Lower lobe of right lung (tissue), 2 donors: ENCODE measurements at places on chromosomes 5 and 9. TPM values are rescaled to one million over a fixed set of nuclear protein-coding genes. Genes with fewer than 3 reads are reported as not detected.

- no peak for DNase-seq
- H3K4me3 ChIP-seq = no peak overlapping the region
- no peak overlapping the region for H3K27ac ChIP-seq
- H3K36me3 ChIP-seq = no peaks in the 10 kb centered on the region
These were observed 135.6 kb downstream of the ACTL7B start for GRCh38 chr9:108720191-108720642.

- no peak for DNase-seq
- no peaks in the 10 kb centered on the region for H3K27me3 ChIP-seq
- no peak overlapping the region for H3K27ac ChIP-seq
- H3K4me3 ChIP-seq = no peak overlapping the region
- no peaks in the 10 kb centered on the region for H3K4me1 ChIP-seq
- H3K36me3 ChIP-seq = no peaks in the 10 kb centered on the region
These were observed 138.0 kb downstream of the ADCY2 start for GRCh38 chr5:7533941-7534340.

GRCh38 chr5:84741056-84741455, 356.4 kb upstream of the EDIL3 start:
- H3K4me3 ChIP-seq = no peak overlapping the region
- H3K27ac ChIP-seq = no peak overlapping the region
- no peaks in the 10 kb centered on the region for H3K36me3 ChIP-seq
- no peaks in the 10 kb centered on the region for H3K27me3 ChIP-seq
- no peaks in the 10 kb centered on the region for H3K4me1 ChIP-seq
- no peak for DNase-seq

GRCh38 chr9:4224181-4224580, 75.7 kb downstream of the GLIS3 start:
- H3K36me3 ChIP-seq = no peaks in the 10 kb centered on the region
- DNase-seq = no peak
- no peak overlapping the region for H3K4me3 ChIP-seq
- H3K4me1 ChIP-seq = no peaks in the 10 kb centered on the region
- H3K27ac ChIP-seq = no peak overlapping the region

DNA sequence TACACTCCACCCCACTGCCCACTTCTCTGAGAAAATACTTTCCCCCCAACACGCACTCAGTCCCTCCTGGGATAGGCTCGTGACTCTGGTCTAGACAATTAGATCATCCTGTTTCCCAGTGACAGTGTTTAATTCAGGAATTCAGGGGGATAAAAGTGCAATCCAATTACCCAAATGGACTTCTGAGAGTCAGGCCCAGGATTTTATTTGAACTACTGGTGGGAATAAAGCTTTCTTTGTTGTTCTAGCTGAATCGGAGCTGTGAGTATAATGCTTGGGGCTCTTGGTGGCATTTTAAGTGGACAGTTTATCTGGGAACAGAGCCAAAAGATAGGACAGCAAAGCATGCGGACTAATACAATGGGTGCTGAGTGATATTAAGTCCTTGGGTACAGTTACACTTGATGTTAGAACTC, 683.3 kb downstream of the MAT2B start:
- H3K4me3 ChIP-seq = no peak overlapping the region
- no peak for DNase-seq
- no peaks in the 10 kb centered on the region for H3K27me3 ChIP-seq

Gene IL33
- 47.8 TPM for total RNA-seq

DNA sequence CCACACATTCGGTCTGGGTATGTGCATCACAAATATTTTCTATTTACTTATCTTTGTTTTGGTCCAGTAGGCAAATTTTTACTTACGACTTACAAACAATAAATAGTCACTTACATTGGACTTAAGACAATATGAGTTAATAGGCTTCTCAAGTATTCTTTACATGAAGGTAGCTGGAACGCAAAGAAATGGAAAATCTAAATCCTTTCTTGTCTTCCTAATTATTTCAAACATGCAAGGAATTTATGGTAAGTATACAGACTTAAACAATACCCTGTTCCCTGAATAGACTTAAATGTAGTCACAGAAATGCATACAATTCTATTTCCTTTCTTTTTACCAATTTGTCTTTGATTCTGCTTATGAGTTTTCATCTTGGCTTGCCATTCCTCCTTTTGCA, 262.6 kb upstream of the EFNA5 start:
- no peaks in the 10 kb centered on the region for H3K36me3 ChIP-seq
- no peak for DNase-seq
- H3K27ac ChIP-seq = no peak overlapping the region
- no peaks in the 10 kb centered on the region for H3K4me1 ChIP-seq

DNA sequence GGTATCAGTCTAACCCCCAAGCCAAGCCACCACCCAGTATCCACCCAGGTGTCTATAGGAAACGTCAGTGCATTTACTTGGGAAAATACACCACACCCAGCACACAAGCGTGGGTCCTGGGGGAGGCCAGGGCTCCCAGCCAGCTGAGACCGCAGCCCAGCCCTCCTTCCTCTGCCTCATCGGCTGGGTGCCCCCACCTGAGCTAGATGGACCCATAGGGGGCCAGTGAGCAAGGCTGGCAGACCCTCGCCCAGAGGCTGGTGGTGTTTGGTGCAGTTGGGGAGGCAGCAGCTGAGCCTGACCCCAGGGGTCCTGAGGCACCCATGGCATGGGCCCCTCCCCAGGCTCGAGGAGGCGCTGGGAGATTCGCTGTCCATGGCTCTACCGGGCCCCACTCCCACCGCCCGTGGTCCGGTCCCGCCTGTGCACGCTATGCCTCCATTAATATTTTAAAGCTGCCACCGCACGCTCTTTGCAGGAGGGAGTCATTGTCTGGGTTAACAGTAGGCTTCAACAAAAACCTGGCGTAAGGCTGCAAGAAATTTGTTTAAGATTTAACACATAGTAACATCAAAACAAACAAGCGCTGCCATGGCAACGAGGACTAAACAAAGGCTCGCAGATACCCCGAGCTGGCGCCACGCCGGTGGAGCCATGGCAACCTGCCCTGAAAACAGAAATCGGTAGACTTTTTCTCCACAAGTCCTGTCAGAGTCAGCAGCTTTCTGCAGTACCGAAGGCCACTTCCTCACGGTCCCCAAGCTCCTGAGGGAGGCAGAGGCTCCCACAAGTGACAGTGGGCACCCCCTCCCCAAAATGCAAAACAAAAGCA, 20.6 kb downstream of the TPPP start:
- peaks cover 35% of the 10 kb centered on the region for H3K4me1 ChIP-seq
- peak overlapping the region; percentile 68 for H3K27ac ChIP-seq
- peak; percentile 87 for DNase-seq

- peak; percentile 67 for DNase-seq
- H3K4me3 ChIP-seq = no peak overlapping the region
- H3K27me3 ChIP-seq = no peaks in the 10 kb centered on the region
- H3K27ac ChIP-seq = peak overlapping the region; percentile 73
- H3K4me1 ChIP-seq = peaks cover 92% of the 10 kb centered on the region
These were observed 294.1 kb downstream of the FANCC start for GRCh38 chr9:95023217-95024003.

Gene SLC25A2
- total RNA-seq = 0.71 TPM

Gene MRNIP
- 25.0 TPM for total RNA-seq

DNA sequence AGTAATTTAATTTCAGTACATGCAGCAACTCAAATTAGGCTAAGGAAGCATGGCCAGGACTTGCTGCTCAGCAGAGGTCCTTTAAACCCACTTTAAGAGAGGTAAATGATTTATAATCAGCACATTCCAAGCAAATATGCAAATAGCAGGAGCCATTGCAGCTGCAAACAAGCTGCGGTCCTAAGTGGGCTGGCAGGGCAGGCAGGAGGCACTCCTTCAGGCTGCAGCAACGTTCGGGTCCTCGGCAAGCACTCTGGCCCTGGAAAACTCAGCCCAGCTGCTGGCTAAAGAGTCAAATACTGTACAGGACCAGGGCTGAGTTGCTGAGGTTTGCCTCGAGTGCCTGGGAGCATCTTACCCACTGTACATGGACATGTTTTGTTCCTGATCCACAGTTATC, 126.9 kb downstream of the FSTL4 start:
- H3K4me1 ChIP-seq = peaks cover 15% of the 10 kb centered on the region
- no peaks in the 10 kb centered on the region for H3K27me3 ChIP-seq
- H3K27ac ChIP-seq = no peak overlapping the region
- no peak overlapping the region for H3K4me3 ChIP-seq

GRCh38 chr5:124474528-124475215, 271.8 kb downstream of the ZNF608 start:
- no peak overlapping the region for H3K27ac ChIP-seq
- no peaks in the 10 kb centered on the region for H3K36me3 ChIP-seq
- no peak overlapping the region for H3K4me3 ChIP-seq

DNA sequence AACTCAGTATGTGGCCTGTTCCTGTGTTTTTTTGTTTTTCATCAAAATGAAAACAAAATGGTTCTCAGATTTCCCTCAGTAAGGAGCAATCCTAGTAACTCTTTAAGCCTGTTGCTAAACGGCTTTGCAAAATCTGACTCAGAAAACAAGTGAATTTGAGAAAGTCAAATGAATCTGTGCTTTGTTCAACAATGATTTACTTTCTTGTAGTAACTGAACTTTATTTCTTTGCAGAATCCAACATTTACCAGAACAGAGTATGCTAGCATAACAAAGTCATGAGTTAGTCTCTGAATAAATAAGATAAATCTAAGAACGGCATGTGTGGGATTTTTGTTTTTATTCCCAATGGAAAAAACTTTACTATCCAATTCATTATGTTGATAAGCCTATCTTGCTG, 93.8 kb downstream of the OXCT1 start:
- no peak overlapping the region for H3K4me3 ChIP-seq
- no peak for DNase-seq
- no peaks in the 10 kb centered on the region for H3K4me1 ChIP-seq
- no peaks in the 10 kb centered on the region for H3K36me3 ChIP-seq

- peak; percentile 88 for DNase-seq
- no peak overlapping the region for H3K4me3 ChIP-seq
- peaks cover 38% of the 10 kb centered on the region for H3K4me1 ChIP-seq
- no peaks in the 10 kb centered on the region for H3K27me3 ChIP-seq
- H3K36me3 ChIP-seq = no peaks in the 10 kb centered on the region
These were observed 27.6 kb upstream of the CDKN2AIPNL start for GRCh38 chr5:134439210-134439654.

GRCh38 chr5:146697211-146697610, 181.2 kb upstream of the GPR151 start:
- DNase-seq = no peak
- no peak overlapping the region for H3K4me3 ChIP-seq
- H3K27ac ChIP-seq = no peak overlapping the region
- H3K4me1 ChIP-seq = no peaks in the 10 kb centered on the region

- H3K27ac ChIP-seq = no peak overlapping the region
- H3K36me3 ChIP-seq = peaks cover 49% of the 10 kb centered on the region
- H3K4me3 ChIP-seq = no peak overlapping the region
- no peaks in the 10 kb centered on the region for H3K4me1 ChIP-seq
- no peaks in the 10 kb centered on the region for H3K27me3 ChIP-seq
These were observed 66.8 kb upstream of the ITGA2 start for GRCh38 chr5:52922384-52922783.

Gene C7
- total RNA-seq = 237 TPM

GRCh38 chr5:142319105-142319504, 5.7 kb downstream of the SPRY4 start:
- DNase-seq = no peak
- peaks cover 7% of the 10 kb centered on the region for H3K36me3 ChIP-seq
- peaks cover 93% of the 10 kb centered on the region for H3K4me1 ChIP-seq
- peak overlapping the region; percentile 97 for H3K27ac ChIP-seq
- peaks cover 23% of the 10 kb centered on the region for H3K27me3 ChIP-seq

Gene ENHO
- total RNA-seq = 0.59 TPM

- H3K27me3 ChIP-seq = no peaks in the 10 kb centered on the region
- DNase-seq = no peak
- peaks cover 24% of the 10 kb centered on the region for H3K4me1 ChIP-seq
- no peak overlapping the region for H3K27ac ChIP-seq
These were observed 75.4 kb upstream of the MAP3K1 start for GRCh38 chr5:56739990-56740389.

DNA sequence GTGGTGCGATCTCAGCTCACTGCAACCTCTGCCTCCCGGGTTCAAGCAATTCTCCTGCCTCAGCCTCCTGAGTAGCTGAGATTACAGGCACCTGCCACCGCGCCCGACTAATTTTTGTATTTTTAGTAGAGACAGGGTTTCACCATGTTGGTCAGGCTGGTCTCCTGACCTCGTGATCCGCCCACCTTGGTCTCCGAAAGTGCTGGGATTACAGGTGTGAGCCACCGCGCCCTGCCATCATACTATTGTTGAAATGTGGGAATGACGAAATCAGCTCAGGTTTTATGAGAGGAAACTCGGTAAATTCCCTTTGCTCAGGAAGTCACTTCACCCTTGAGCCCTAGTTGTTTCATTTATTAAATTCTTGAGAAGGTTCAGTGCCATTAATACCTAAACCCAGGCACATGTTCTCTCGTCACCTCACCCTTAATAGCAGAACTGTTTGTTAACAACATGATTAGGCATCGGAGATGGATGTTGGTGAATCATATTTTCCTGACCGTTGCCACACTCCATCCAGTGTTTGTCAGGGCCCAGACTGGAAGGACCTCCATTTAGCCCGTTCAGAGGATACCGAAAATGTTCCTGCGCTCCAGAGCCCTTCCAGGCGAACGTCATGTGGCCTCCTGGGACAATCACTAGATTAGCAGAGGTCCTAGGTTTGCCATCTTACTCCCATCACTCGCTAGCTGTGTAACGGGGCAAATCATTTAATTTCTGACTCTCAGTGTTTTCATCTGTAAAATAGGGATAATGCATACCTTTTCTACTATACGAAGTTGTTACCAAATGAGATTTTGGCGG, 20.0 kb upstream of the CREBRF start:
- peak overlapping the region; percentile 10 for H3K4me3 ChIP-seq
- DNase-seq = peak; percentile 66
- H3K27me3 ChIP-seq = no peaks in the 10 kb centered on the region
- peaks cover 8% of the 10 kb centered on the region for H3K36me3 ChIP-seq
- peak overlapping the region; percentile 82 for H3K27ac ChIP-seq

DNA sequence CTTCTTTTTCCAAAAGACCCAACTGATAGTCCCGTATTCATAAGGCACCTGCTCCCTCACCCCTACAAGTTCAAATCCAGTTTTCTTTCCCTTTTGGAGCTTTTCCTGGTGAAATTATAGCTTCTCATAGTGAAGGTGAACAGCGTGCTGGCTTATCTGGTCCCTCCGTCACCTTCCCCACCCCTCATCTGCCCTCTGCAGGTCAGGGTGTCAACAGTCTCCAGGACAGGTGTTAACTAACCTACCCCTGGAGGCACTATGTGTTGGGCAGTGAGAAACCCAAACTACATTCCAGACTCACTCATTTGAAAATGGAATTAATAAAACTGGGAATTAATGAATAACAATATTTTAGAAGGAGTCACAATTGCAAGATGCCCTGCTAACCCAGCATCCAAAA, 109.0 kb upstream of the TAS2R1 start:
- no peaks in the 10 kb centered on the region for H3K36me3 ChIP-seq
- H3K4me3 ChIP-seq = no peak overlapping the region
- no peak overlapping the region for H3K27ac ChIP-seq
- H3K27me3 ChIP-seq = no peaks in the 10 kb centered on the region

DNA sequence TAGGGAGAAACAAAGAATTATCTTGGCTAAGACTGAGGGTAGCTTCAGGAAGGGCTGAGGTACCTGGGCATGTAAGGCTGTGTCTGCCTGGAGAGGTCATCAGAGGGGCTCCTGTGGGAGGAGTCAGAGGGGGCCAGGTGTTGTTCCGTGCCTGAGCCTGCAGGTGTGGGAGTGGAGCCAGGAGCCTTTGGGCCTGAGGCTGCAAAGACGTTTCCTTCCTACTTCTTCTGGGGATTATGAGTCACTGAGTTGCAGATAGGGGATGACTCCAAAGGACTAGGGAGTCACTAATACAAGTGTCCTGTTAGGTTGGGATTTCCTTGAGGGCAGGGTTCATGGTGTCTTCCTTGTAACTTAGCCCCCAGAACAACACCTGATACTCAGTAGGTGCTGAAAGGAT, 391.1 kb downstream of the ARHGEF28 start:
- no peaks in the 10 kb centered on the region for H3K4me1 ChIP-seq
- no peak overlapping the region for H3K4me3 ChIP-seq
- no peak overlapping the region for H3K27ac ChIP-seq
- no peaks in the 10 kb centered on the region for H3K36me3 ChIP-seq
- no peaks in the 10 kb centered on the region for H3K27me3 ChIP-seq

Gene FOXD4L6
- total RNA-seq = not detected

Gene C6
- total RNA-seq = 9.8 TPM

Gene ALDH1A1
- 238 TPM for total RNA-seq
